ENCODE measurements at places on chromosomes 2 and 18.

DNA sequence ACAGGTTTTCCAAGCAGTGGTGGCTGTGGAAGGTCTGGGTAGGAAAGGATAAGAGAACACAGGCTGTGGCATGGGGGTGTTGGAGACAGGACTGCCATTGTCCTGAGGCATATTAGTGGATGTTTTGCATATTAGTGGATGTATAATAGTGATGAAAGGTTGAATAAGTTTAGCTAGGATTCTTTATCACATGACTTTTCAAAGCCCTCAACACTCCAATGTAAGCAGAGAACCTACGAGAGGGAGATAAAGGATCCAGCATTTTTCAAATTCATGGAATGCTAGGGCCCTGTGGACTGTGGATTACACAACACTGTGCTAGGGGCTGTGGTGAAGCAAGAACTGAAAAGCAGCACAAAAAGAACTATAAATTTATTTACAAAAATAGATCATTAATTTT is 63.2 kb downstream of the POLE4 start:
- no peak for DNase-seq

DNA sequence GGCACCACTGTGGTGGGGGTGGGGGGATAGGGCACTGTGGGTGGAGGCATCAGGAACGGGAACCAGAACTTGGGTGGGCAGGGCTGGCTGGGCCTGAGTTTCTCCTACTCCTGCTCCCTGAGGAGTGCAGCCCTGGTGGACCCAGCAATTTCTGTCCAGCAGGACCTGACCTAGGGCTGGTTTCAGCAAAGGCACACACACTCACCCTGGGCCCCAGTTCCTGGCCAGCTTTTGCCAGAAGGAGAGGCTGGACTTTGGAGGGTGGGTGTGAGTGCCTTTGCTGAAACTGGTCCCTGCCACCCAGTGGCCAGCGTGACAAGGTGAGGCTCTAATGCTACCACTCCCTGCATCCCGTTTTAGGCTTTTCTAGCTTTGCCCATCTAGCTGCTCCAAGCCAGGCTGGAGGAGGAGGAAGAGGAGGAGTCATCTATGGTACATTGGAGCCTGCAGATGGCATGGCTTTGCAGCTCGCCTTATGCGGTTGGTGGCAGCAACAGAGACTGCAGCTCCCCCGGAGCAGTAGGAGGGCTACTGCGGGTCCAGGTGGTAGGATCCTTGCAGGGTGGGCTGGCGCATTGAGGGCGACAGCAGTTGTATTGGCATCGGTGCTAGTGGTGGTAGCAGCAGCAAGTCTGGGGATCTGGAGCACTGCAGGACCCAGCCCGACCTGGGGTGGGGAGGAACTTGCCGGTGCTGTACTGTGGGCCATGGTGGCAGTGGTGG is 40.4 kb upstream of the IMP4 start:
- no peak for DNase-seq

DNA sequence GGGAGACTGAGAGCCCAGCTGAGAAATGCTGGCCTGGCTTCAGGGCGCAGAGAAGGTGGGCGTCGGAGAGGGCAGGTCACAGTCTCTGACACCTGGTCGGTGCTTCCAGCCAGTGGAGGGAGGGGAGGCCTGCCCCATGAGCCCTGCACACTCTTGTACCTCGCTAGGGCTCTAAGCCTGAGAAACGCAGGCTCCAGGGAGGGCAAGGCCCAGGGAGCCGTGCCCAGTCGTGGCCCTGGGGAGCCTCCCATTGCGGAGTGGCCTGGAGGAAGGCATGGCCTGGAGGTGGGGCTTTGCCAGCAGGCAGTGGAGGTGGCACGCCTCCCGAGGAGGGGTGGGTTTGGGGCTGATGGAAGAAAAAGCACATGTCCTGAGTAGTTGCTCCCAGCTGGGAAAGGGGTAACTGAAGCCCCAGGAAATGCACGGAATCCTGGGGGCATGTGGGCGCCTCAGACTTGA is 39.0 kb downstream of the MTERF4 start:
- no peak for DNase-seq

GRCh38 chr2:104468846-104469245 is 385.1 kb upstream of the POU3F3 start:
- no peak for DNase-seq

- DNase-seq: no peak
These were observed 57.9 kb downstream of the INPP5D start for GRCh38 chr2:233117811-233118647.

DNA sequence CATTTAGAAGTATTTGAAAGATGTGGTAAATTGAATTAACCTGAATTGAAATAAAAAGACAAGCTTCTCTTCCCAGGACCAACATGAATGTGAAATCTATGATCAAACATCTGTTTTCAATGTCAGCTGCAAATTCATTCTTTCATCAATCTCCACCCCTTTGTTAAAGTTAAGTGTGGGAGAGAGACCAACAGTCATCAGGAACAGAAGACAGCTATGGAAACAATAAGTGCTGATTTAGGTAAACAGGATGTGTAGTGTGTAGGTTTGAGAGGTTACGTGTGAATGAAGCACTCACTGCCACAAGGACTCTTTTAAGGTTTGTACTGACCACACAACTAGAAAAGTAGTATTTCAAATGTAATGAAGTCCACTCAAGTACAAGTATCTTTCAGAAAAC is 1659.8 kb upstream of the CELF4 start:
- no peak for DNase-seq

- DNase-seq: no peak
These were observed 38.4 kb upstream of the GMCL1 start for GRCh38 chr2:69791045-69791444.

- no peak for DNase-seq
These were observed 43.3 kb upstream of the EDAR start for GRCh38 chr2:109032229-109032820.
